ENCODE measurements at places on chromosomes 13 and 19.

DNA sequence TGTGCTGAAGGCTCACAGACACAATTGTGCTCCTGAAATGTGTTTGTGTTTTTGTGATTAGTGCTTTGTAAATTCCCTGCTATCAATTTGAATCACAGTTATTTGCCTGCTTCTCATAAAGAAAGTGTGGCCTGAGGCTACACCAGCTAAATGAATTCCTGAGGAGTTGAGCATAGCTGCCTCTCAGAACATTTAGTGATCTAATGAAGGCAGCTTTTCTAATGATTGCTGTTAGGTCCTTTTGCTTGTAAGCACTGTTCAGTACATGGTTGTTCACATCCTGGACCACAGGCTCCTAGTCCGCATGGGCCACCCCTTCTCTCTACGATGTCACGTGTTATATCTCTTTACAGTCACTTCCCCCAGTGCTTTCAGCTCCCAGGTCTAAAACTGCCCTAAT is 238.2 kb downstream of the B3GLCT start:
- DNase-seq, result no peak

GRCh38 chr19:44529536-44529935 is at the start of gene CEACAM20:
Gene CEACAM20 (minus strand): TSS chr19:44529675. CDS start chr19:44529509, 166 bp downstream.
- DNase-seq, result no peak

- DNase-seq, result no peak
Measured at GRCh38 chr19:12953799-12954611, 3.0 kb downstream of the GADD45GIP1 start.

GRCh38 chr13:24134757-24135156 is 25.8 kb upstream of the SPATA13 start:
- no peak for DNase-seq

DNA sequence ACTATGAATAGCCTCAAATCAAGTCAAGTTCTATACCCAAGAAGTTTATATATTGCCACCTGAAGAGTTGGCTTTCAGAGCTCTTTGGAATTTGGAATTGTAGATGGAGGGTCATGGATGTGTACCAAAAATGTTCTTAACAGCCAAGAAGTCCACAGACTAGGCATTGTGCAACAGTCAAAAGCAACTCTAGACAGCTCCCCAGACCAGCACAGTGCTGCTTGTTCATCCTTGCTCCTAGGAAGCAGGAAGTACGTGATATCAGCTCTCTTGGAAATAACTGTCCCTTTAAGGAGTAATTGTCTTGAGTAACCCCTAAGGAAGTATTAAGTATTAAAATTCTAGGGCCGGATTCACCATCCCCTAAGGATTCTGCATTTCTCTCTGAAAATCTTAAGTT is 30.7 kb upstream of the IL17D start:
- DNase-seq, result no peak

- DNase-seq, result no peak
Measured at GRCh38 chr19:13637664-13638063, 126.7 kb upstream of the MRI1 start.

DNA sequence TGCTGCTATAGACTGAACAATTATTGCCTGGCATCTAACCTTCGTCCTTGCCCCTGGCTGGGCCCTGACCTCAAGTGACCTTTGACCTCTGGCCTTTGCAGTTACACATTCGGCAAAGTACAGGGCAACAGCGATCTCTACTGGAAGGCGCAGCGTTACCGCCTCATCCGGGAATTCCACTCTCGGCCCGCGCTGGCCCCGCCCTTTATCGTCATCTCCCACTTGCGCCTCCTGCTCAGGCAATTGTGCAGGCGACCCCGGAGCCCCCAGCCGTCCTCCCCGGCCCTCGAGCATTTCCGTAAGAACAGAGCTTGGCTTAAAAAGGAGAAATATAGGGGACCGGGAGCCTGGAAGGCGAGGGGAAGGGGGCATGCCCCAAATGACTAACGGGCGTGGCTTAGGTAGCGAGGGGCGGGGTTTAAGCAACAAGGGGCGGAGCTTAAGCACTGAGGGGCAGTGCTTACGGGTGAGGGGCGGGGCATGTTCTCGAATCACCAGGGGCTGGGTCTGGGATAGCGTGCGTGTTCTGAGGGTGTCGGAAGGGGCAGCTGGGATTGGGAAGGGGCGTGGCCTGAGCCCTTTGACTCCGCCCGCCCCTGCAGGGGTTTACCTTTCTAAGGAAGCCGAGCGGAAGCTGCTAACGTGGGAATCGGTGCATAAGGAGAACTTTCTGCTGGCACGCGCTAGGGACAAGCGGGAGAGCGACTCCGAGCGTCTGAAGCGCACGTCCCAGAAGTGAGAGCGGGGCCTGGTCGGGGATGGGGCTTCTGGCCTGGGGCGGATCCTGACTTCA is 52.7 kb downstream of the TRPM4 start:
- DNase-seq, result no peak

DNA sequence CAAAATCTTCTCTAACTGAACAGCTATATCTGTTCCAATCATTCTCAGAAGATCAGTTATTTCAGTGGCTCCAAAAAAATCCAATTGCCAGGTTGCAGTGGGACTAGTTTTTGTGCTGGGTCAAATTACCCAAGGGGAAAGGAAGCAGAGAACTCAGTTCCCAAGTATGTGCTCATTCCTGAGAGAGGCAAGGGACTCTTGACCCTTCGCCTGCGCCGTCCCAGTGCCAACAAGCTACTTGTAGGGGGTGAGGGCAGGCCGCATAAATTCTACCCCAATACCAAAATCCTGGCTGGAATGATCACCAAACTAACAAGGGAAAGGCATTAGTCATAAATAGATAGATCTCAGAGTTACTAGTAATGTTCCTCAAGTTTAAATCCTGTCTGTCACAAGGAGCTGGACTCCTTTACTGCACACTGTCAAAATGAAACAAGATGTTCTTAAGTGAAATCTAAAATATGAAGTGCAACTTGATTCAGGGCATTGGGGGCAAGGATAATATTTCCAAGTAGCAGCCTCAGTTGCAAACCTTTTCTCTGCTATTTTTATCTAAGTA is 50.6 kb downstream of the XPO4 start:
- no peak for DNase-seq

GRCh38 chr19:1128106-1128505 is 24.3 kb downstream of the GPX4 start:
- DNase-seq, result no peak

GRCh38 chr19:29560313-29561075 is 34.7 kb downstream of the VSTM2B start:
- DNase-seq, result no peak

DNA sequence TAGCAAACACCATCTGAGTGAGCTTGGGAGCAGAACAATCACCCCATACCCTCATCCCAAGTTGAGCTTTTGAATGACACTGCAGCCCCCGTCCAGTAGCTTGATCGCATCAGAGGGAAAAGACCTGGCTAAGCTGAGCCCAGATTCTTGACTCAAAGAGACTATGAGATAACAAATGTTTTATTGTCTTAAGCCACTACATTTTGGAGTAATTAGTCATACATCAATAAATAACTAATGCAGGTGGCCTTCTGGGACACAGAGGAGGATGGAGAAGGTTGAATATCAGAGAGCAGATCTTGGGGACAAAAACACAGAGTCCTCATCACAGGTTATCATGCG is 24.6 kb upstream of the IGSF23 start:
- DNase-seq, result no peak

DNA sequence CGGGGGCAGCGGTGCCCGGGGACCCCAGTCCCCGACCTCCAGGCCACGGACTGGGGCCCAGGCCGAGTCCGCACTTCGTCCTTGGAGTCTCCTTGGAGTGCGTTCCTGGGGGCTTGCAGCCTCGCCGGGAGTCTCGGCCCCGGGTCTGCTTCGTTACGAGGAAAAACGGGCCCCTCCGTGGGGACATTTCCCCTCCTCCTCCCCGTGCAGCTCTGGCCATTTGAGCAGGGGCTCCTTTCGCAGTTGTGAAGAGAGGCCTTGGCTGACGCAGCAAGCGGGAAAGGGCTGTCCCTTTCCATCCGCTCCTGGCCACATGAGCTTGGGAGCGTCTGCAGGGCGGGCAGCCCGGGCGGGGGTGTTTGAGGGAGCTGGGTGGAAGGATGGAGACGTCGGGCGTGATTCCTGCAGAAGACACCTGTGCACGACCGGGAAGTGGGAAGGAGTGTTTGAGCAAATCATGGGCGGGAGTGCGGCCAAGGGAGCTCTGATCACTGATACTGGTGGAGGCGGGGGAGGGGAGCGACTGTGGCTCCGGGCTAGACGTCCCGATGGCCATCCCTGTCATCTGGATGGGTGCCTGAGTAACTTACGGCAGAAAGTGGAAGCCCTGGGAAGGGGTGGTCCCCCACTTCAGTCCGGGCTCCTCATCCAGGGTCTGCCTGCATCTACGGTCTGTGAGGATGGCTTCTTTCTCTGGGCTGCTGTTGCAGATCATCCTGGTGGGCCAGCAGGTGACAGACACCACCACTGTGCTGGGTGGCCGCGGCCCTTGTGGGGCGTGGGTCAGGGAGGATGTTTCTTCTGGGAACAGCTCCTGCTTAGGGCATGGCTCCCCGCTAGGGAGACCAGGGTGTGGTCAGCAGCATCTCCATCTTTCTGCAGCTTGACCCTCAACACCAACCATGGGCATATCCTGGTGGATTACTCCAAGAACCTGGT is 736 bp downstream of the GPI start:
- no peak for DNase-seq

DNA sequence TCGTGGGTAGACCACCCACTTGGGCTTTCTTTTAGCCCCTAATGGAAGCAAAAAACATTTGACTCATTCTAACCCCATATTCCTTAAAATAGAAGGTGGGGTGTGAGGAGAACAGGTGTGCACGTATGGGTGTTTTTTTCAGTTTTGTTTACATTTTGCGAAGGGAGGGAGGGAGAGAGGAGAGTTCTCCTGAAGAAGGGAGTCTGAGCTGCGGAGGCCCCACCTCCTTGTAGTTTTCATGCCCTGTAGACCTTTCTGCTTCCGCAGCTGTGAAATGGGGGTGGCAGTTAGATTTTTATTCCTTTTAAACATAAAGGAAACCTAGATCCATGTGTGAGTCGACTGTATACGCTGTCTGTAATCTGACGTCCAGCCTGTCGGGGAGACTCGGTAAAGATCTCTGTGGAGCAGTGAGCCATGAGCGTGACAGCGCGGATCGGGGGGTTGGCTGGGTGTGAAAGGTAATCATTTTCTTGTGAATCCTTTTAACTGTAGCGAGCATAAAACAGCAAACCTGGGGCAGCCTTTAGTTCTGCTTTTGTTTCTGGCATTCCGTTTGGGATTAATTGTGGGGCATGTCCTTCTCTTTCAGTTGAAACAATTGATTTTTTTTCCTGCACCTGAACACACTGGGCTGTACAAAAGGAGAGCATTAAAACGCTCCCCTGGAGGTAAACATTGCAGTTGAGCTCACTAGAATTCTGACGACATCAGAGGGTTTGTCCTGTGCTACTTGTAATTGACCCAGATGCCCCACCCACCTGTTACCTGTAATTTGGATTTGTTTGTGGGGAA is 2.3 kb downstream of the UPF1 start:
- DNase-seq, result no peak

- DNase-seq, result no peak
Measured at GRCh38 chr19:49422407-49423070, 702 bp downstream of the PTH2 start.

DNA sequence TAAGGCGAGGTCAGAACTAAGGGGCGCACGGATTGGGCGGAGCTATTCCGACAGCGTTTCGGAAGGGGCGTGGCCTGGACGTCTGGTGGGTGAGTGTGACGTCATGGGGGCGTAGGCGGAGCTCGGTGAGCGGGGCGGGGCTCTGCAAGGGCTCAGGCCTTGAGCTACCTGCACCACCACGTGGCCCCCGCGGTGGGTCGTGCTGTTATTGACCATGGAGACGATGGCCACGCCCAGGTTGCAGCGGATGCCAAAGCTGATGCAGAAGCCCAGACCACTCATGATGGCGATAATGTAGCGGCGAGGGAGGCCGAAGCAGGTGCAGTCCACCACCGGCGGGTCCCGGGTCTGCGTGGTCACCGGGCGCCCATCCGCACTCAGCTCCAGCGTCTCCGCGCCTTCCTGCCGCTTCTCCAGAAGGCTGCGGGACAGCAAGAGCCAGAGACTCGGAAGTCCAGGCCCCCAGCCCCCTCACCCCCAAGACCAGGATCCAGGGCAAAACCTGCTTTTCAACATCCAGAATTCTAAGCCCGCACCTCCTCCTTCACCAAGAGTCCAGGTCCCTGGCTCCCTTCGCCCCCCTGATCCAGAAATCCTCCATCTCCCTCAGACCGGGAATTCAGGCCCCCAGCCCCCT is 4.8 kb downstream of the SLC17A7 start:
- DNase-seq, result no peak

GRCh38 chr19:7177926-7178325 is 108.4 kb downstream of the ZNF557 start:
- DNase-seq, result no peak
